ENCODE measurements at places on chromosomes 7 and 10. TPM values are rescaled to one million over a fixed set of nuclear protein-coding genes. Genes with fewer than 3 reads are reported as not detected.

DNA sequence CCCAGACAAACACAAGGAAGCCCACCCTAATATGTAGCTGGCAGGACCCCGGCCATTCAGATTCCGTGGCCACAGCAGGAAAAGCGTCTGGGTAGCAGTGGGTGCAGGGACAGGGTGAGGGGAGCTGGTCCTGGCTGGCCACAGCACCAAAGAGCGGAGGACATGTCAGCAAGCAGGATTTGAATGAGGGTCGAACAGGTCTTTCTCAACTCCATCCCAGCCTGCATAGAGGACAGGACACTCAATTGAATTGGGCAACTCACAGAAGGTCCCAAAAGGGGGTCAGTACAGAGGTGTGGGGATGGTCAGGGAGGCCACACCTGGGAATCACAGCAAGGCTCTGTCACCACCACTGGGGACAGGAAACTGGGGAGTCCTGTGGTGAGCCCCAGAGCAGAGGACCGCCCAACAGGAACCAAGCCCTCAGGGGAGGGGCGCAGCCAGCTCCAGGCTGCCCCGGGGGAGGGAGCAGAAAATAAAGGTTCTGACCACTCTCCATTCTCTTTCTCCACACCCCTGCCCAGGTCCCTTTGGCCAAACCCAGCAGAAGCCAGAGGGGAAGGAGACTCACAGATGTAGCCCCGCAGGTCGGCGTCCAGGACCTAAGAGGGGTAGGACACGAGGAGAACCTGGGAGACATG is 108.7 kb upstream of the PPP2R2D start:
- DNase-seq = no peak

The NEUROG3 gene
- total RNA-seq = not detected

DNA sequence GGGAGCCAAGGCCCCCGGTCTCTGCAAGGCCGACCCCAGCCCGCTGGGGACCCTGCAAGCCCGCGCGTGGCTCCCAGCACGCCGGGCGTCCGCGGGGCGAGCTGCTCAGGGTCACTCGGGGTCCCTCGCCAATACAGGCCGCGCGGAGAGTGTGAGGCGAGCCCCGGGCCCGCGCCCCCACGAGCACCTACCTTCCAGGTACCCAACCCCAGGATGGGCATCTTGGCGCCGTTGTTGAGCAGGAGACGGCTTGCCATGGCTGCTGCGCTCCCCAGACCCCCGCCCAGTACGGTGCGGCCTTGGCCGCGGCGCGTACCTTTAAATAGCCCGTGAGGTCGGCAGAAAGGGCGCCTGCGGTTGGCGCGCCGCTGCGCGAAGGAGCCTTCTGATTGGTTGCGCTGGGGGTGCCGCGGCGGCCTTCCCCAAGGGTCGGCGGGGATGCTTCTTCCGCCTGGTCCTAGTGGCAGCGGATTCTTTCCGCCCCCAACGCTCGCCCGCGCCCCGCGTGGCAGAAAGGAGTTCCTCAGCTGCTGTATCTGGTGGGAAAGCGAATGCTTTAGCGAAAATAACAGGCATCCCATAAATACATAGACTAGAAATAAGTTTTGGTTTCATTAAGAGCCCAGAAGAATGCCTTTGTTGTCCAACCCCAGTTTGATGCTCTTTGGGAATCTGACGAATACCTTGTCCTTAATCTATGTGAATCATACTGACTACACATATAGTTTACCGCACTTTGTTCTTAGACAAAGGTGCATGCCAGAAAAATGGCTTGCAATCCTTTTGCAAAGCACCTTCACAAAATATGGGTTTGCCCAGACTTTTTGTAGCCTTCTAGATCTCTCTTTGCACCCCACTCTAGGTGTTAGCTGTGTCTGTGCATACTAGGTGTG is at the start of gene AKR1B1:
Gene AKR1B1, minus strand, starts transcription at position 295 of the 893 bp plus-strand sequence. Its CDS starts 38 bp downstream, at position 257.
- DNase-seq = peak; percentile 88

GRCh38 chr10:61632057-61632670 is 30.6 kb upstream of the CABCOCO1 start:
- DNase-seq = no peak

- no peak for DNase-seq
These were observed 904.8 kb upstream of the POT1 start for GRCh38 chr7:125834421-125834820.

The NANOS1 gene
- 0.19 TPM for total RNA-seq

DNA sequence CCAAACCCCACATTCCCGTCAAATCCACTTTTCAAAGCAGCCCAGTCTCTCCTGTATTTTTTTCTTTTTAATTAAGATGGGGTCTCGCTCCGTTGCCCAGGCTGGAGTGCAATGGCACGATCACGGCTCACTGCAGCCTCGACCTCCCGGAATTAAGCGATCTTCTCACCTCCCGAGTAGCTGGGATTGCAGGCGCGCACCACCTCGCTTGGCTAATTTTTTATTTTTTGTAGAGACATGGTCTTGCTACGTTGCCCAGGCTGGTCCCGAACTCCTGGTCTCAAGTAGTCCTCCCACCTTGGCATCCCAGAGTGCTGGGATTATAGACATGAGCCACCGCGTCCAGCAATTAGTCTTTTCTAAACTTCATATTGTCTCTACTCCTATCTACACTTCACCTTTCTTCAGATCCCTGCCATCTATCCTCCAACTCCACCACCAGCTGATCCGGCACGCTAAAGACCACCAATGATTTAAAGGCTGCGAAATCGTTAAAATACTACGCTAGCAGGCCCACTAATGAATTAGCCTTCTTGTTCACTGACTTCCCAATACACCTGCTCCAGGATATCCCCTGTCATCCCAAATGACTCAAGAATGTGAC is 525 bp upstream of the CHUK start:
- no peak for DNase-seq

The SLC26A4 gene
- 2.0 TPM for total RNA-seq

DNA sequence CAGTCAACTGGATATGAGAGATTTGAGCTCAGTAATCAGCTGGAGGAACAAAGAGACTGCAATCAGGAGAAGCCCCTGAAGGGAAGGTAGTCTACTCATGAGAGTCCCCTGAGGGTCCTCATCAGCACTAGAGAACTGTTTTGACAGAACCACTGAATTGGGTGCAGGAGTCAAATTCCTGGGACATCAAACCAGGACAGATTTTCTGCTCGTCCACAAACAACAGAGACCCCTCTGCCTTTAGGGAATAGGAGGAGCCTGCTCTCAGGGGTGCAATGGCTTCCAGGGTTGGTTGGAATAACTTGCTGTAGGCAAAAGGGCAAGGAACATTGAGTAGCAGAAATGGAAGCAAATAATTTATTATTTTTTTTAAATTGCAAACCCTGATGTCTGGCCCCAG is 21.9 kb upstream of the NEUROD6 start:
- DNase-seq = no peak

DNA sequence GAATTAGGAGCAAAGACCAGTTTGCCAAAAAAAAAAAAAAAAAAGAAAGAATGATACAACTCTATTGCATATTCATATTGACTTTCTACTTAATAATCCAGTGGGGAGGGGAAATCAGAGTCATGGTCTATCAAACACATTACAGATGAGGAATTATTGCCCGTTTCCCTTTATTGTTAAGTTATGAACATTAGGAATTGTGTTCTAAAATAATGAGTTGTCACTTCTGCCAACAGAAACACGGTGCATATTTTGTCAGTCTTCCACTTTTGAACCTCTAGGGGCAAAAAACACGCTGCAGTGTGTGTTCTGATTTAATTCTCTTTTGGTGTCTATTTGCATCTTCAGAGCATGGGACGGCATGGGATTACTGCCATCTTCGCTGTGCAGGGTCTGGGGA is 115.7 kb upstream of the RHOBTB1 start:
- DNase-seq = no peak

The CFAP58 gene
- 0.27 TPM for total RNA-seq

- DNase-seq = no peak
These were observed 139.6 kb upstream of the GPR26 start for GRCh38 chr10:123526356-123527064.

GRCh38 chr7:137696376-137696775 is 150.4 kb downstream of the DGKI start:
- no peak for DNase-seq

The SFXN2 gene
- total RNA-seq = 20.7 TPM

The ZNF518A gene
- total RNA-seq = 18.9 TPM

- DNase-seq = no peak
These were observed 588.6 kb downstream of the DNAJB9 start for GRCh38 chr7:109158246-109158645.

- DNase-seq = no peak
These were observed 67.8 kb downstream of the ZNRF2 start for GRCh38 chr7:30352169-30352568.

The BLNK gene
- total RNA-seq = not detected

- DNase-seq = no peak
These were observed 118.9 kb downstream of the PRPF18 start for GRCh38 chr10:13705526-13706174.

- DNase-seq = no peak
These were observed 120.7 kb upstream of the CARD11 start for GRCh38 chr7:3164380-3164792.

GRCh38 chr10:88184543-88185297 is 321.3 kb downstream of the PTEN start:
- DNase-seq = no peak

DNA sequence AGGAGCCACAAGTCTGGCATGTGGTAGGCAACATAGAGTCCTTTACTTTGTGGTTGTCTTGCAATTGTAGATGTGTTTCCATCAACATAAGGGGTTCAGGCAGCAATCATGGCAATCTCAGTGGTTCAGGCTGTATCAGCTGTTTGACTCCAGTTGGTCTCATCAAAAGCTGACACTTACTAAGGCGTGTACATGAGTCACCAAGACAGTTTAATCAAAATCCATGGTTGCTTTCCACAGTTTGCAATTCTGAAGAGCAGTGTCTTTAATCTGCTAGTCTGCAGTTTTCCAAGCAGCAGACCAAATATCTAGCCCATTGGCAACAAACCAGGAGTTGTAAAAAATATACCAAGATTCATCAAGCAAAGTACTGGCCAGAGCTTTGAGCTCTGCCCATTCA is 210.2 kb downstream of the MDFIC start:
- DNase-seq = no peak

DNA sequence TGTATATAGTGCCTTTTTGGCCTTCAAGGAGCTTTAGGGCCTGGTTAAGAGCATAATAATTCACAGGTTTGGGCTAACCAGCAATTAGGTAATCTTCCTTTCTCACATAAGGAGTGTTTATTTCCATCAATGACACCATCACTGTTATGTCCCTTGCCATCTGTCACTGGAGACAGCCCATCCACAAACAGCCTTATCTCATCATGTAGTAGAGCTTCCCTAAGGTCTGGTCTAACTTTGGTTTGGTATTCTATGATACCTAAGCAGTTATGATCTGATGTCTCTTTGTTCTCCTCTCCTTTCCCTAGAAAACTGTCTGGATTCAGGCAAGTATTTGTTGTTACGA is 26.4 kb downstream of the MAPK8 start:
- DNase-seq = no peak

DNA sequence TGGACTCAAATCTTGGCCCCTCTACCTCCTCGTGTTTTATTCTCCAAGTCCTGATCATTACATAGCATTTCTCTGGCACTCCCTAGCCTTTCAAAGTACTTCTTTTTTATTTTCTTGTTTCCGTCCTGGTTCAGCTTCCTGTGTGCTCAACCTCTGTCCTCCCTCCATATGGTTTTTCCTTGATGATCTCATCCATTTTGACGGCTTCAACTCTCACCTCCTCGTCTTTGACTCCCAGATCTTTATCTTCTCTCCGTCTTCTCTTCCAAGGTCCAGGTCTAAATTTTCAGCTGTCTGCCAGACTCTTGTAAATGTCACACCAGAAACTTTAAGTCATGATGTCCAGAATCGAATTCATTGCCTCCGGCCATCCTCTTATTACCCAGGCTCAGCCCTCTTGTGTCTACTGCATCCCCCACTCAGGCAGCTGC is 23.3 kb upstream of the GFRA1 start:
- DNase-seq = no peak

The PTPRZ1 gene
- total RNA-seq = not detected

GRCh38 chr7:116501425-116502167 is 2.1 kb downstream of the CAV2 start:
- DNase-seq = no peak

DNA sequence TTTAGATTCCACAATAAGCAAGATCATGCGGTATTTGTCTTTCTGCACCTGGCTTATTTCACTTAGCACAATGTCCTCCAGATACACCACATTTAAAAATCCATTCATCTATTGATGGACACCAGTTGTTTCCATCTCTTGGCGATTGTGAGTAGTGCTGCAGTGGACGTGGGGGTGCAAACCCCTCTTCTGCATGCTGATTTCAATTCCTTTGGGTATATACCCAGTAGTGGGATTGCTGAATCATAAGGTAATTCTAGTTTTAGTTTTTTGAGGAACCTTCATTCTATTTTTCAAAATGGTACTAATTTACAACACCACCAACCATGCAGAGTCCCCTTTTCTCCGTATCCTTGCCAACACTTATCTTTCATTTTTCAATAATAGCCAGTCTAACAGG is 2.0 kb upstream of the ASB10 start:
- no peak for DNase-seq

- DNase-seq = no peak
These were observed 28.1 kb upstream of the ELOVL3 start for GRCh38 chr10:102198027-102198426.

DNA sequence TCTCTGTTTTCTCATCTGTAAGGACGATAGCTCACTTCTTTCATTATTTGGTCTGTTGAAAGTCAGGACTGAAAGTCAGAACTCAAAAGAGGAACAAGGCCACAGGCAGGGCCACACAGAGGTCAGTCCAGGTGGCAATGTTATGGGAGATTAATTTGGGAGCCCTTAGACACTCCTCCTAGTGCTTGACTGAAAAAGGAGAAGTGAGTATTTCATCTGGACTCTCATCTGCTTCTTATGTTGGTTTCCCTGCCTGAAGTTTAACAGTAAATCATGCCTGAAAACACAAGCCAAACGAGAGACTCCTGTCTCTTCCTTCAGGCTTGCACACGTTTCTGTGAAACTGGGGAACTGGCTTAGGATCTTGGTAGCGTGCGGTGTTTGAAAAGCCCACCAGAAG is 248.5 kb downstream of the BUB3 start:
- no peak for DNase-seq

- no peak for DNase-seq
These were observed 40.2 kb downstream of the COA1 start for GRCh38 chr7:43689115-43689514.

The CTNNA3 gene
- 0.57 TPM for total RNA-seq

The PTPN20 gene
- total RNA-seq = 0.85 TPM

DNA sequence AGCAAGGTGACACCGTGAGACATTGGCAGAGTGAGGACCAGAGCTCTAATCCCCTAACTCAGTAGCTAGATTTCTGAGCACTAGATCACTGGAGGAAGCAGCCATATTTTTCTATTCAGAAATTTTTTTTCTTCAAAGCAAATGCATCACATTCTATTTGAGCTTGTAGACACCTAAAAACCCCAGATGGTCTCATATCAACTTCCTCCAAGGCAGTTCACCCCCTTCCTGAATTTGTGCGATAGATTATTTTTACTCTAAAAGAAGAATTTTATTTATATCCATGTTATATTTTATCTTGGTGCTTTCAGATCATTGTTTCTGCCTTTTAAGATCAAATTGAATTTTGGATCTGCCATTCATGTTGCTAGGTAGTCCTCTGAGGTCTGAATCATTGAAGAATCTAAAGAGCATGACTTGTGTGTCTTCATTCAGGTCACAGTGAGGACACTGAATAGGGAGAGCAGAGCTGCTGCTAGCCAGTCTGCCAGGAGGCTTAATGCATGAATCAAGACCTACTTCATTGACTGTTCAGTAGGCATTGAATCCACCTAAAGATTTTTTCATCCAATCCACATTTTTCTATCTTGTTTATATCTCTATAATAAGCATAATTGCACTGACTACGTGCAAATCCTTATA is 92.9 kb upstream of the LRRTM3 start:
- DNase-seq = no peak

Data from activated CD4-positive, alpha-beta T cell treated with anti-CD3 and anti-CD28 coated beads, Interleukin-2, amount 10 ng/mL, durations not matched to agents 7 days and 5 days (primary cell).